NT2/D1 (cell line): ENCODE measurements at places on chromosomes 5 and 9.
A peak's percentile ranks its signal among the peaks of the same experiment; 100 is the strongest.

DNA sequence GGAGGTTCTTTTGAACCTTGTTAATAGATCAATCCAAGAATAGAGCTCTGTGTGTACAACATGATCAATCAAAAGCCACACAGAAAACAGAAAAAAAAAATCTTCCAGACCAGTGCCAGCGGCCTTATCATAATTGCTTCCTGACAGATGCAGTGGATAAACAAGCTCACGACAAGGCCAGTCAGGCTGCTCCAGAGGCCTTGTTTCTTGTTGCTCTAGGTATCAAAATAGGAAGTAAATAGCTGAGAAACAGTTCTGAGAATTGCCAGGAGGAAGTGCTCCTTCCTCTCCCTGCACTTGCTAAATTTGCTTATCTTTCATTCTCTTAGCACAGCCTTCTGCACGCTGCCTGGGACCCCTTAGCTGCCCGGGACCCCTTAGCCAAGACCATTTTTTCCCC is 199.0 kb upstream of the TARS1 start:
- no peak for DNase-seq

- no peak for DNase-seq
Observed at GRCh38 chr9:34611811-34612787, at the start of gene RPP25L. Gene RPP25L, minus strand, starts transcription at chr9:34612097. Its CDS starts 801 bp downstream, at chr9:34611296.

DNA sequence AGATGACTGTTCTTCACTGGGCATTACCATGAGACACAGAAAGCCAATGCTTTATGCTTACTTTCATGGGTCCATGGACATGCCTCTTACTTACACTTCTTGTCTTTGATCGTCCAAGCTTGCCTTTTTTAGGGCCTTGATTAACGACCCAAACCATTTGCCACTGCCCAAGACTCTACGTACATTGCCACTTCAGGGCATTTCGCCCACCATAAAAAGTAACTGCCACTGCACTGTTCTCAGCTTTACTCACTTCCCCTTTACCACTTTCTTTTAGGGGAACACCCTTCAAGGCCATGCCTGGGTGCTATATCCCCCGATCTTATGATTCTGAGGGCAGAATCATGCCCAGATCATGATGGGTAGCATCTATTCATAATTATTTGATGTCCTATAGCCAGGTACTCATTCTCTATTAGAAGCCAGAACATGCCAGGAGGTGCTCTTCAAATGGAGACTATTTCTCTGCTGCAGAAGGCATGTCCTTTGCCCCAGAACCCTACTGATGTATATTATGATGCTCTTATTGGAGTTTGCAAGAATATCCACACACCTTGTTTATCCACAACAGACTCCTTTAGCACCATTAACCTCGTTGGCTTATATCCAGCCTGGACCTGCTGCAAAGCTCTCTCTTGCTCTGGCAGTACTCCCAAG is 64.1 kb upstream of the RAD23B start:
- no peak for DNase-seq

DNA sequence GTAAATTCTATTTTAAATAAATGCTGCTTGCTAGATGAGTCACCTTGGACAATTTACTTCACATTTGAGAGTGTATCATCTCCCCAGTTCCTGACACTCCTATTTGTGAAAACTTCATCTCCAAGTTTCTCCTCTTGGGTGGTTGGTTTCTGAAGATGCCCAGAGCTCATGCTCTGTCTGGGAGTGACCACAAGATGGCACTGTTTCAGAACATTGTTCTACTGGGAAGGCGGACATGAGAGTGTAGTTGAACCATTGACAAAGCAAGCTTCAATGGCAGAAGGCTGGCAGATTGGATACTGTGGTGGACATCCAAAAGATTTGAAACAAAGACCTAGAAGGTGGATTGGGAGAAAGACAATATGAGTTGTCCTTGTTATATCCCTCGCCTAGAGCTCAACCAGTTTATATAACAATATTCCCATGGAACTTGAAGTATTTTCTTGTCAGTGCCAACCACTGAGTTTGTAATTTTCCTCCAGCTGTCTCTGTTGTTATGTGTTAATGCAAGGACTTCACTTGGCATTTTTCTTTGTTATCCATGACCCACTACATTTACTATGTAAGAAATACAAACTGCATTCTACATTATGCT is 234.3 kb upstream of the ANKH start:
- DNase-seq = peak; percentile 36

- DNase-seq = no peak
Observed at GRCh38 chr9:33453999-33454660, 6.7 kb upstream of the AQP3 start.

DNA sequence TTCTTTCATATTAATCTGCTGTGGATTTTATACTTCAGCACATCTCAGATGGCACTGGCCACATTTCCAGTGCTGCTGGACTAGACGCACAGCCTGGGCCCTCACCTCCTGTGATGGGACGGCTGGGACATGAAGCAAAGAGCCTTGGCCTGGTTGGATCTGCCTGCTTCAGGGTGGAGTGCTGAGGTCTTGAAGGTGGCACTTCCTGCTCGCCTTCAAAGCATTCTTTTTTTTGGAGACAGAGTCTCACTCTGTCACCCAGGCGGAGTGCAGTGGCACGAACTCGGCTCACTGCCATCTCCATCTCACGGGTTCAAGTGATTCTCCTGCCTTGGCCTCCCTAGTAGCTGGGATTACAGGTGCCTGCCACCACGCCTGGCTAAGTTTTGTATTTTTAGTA is 73.1 kb downstream of the RAPGEF1 start:
- DNase-seq = no peak

GRCh38 chr5:172878933-172879752 is 45.1 kb downstream of the ERGIC1 start:
- DNase-seq = no peak

DNA sequence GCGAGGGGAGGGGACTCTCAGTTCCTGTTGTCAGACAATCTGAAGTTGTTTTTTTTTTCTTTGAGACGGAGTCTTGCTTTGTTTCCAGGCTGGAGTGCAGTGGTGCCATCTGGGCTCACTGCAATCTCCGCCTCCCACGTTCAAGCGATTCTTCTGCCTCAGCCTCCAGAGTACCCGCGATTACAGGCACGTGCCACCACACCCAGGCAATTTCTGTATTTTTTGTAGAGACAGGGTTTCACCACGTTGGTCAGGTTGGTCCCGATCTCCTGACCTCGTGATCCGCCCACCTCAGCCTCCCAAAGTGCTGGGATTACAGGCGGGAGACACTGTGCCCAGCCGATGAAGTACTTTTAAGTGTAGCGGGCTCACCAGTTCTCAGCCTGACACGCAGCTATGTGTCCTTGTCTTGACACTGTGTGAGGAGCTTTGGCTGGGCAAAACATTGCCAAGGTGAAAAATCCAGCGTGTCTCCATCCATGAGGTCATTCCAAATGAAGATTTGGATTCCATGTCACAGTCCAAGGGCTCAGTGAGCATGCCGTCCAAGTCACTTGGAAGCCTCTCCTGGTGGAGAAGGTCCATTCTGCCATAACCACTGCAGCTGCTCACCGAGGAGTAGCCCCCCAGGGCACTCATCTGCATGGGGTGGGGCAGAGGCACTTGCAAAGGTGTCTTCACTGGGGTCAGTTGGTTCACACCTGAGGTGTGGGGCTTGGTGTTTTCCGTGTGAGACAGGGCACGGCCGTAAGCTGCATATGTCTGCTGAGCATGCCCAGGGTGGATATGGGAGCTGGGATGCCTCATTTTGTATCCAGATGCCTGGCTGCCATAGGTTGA is 32.0 kb downstream of the OR2V1 start:
- DNase-seq = no peak

GRCh38 chr5:43482490-43483297 is 971 bp downstream of the TMEM267 start:
- DNase-seq = no peak

DNA sequence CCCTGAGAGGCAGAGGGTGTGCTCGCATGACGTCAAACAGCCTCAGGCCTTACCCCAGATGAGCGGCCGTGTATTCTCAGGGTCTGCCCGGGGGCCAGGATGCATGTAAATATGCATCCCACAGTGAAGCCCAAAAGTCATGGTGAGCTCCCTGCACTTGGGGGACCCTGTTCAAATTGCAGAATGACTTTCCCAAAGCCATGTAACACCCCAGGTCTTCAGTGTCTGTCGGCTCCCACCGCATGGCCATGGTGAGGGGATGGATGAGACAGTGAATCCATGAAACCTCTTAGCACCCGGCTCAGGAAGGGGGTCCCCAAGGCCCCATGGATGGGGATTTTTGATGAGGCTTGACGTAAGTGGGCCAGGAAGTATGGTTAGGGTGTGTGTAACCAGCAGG is 9.3 kb upstream of the COL5A1 start:
- no peak for DNase-seq

DNA sequence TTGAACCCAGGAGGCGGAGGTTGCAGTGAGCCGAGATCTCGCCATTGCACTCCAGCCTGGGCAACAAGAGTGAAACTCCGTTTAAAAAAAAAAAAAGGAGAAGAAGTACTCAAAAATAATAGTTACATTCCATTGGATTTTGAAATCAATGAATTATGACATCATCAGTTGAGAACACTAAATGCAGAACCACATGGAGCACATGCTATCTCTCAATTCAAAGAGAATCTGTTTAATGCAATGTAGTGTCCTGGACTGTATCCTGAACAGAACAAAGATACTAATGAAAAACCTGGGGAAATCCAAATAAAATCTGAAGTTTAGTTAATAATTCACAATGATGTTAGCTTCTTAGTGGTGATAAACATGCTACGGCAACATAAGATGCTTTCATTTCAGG is 20.3 kb downstream of the CDC14B start:
- no peak for DNase-seq

DNA sequence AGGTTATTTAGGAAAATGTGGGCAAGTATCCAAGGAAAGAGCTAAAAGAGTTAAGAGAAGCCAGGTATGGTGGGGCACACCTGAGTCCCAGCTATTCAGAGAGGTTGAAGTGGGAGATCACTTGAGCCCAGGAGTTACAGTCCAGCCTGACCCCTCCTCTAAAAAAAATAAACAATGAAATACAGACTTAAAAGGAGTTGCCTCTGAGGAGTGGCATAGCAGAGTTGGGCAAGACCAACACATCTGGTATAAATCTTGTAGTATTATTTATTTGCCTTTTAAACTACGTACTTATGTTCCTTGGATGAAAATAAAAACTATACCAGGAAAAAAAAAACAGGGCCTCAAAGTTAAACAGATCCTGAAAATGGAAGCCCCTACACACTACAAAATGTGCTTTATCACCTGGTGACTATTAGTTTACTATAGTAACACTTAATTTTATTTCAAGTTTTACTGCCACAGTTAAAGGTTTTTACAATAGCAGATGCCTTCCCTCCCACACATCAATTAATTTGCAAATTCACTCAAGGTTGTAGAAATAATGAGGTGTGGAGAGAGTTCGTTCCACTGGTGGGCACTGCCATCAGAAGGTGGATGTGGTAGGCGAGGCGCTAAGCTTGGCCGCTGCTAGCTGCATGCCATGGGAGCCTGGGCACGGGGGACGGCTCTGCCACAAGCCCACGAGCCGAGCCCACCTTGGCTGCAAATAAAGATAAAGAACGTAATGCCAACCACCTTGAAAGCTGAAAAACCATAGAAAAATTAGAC is 48.0 kb downstream of the MED27 start:
- no peak for DNase-seq

DNA sequence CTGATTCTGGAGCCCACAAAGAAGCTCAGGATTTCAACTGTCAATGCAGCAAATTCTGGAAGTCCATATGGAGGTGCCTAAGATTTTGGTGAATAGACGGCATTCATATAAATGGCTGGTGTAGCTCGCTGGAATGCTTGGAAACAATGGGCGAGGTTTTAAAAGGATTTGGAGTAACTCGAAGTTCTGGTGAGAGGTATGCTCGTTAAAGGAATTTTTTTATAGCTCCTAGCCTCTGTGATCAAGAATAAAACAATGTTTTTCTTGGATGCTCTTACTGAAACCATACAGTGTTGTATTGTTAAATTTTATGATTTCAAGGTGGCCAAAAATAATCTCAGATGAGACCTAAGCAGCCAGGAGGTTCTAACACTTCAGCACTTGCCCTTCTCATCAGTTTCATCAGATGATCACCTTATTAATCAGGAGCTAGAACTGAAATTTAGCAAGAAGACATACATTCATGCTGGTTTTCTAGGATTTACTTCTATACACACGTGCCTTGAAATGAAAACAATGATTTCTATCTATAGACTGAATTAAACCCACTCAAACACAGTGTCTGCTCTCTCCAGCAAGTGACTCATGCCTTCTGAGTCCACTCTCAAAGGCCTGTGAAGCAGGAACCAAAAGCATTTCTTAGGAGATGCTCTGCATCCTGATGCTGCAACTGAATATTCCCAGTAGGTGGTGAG is 79.2 kb downstream of the OTULIN start:
- no peak for DNase-seq

GRCh38 chr5:167319243-167319642 is 972.2 kb upstream of the WWC1 start:
- DNase-seq = no peak

DNA sequence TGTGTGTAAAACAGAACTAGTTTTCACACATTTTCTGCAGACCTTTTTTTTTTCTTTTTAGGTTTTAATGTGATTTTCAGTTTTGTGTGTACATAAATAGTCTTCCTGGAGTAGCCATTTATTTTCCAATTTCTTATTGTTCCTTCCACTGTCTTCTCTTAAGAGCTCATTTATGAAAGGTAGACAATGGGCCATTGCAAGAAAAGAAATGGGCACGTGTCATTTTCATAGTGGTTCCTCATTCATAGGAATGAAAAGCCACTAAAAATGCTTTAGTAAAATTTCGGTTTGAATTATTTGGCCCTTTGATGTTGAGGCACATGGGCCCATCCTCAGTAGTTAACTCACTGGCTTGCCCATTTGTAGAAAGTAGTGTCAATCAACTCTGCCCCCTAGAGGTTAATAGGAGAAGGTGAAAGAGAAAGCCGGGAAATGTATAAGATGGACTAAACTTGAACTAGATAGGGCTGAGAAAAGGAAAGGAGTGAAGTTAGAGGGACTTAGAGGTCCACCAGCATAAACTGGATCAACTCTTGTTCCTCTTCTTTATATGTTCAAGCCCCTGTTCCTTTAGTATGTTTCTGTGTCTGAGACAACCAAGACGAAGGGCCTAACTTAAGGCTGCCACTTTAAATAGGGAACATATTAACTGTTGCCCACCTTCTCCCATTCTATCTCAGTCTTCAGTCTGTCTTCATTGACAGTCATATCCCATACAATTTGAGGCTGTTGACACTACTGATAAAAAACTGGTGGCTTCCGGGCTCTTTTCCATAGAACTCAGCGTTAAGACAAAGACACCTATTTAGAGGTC is 72.6 kb downstream of the SMARCA2 start:
- peak; percentile 22 for DNase-seq

DNA sequence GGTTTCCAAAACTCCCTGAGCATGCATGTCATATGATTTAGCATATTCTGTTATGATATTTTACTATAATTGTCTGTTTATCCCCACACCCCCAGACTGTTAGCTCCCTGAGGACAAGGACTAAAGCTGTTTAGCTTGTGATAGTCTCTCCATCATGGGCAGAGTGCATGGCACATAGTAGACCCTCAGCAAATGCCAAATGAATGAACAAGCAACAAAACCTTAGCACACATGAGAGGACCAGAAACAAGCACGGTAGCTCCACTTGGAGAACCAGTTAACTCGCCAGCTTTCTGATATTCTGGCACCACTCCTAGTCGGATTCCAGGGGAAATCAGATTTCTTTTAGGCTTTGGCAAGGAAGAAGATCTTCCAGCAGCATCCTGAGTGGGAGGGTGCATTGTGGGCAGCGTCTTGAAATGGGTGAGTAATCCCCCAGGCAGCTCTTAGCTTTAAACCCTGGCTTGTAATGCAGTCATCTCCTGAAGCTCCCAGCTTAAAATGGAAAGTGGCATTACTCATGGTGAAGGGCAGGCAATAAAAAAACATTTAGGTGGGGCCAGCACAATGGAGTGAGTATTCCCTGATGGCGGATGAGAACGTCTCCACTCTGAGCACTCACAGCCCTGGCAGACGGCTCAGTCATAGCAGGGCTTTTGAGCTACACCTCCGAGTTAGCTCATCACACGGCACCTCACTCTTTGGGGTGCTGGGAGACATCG is 41.1 kb downstream of the FGF1 start:
- no peak for DNase-seq
